A549 treated with Hydrocortisone at 1 μM for 4 hours (cell line): ENCODE measurements at places on chromosomes 5 and 9. TPM values are rescaled to one million over a fixed set of nuclear protein-coding genes. Genes with fewer than 3 reads are reported as not detected.

The SLC9A3 gene
- total RNA-seq = 2.2 to 2.5 TPM (median 2.2 TPM) in 5 replicates

The PTPA gene
- 120 to 138 TPM (median 130 TPM) in 5 replicates for total RNA-seq

The NMUR2 gene
- total RNA-seq = 0.06 to 0.10 TPM (median 0.09 TPM) in 4 of 5 replicates, not detected in the other

The BNC2 gene
- 4.9 to 7.1 TPM (median 5.8 TPM) in 5 replicates for total RNA-seq

The OLFM1 gene
- total RNA-seq = 7.8 to 10.3 TPM (median 10.1 TPM) in 5 replicates

The FOXD4L3 gene
- total RNA-seq = 0.08 to 0.16 TPM (median 0.12 TPM) in 3 of 5 replicates, not detected in the others

The NIPAL4 gene
- 9.7 to 14.3 TPM (median 11.1 TPM) in 5 replicates for total RNA-seq
